Stimulated activated CD4-positive, alpha-beta T cell treated with anti-CD3 and anti-CD28 coated beads, Interleukin-1b, Interleukin-23, amount 100 ng/mL, for 1 hour (primary cell): ENCODE measurements at places on chromosomes 3 and 15.

DNA sequence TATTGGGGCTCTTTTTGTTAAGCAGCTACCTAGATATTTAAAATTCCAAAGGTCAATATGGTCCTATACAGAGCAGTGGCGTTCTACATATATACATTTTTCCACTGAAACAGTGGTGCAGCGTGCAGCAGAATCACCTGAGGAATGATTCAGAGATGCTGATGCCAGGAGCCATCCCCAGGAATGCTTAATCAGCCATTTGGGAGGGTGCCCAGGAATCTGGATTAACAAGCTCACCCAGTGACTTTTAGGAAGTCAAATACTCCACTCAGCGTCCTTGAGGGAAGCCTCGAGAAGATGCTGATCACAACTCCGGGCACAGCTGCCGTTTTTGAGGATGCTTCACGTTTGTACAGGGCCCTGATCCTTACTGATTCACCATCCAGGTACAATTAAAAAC lies 82.6 kb upstream of the ARHGEF3 start:
- no peak for DNase-seq

DNA sequence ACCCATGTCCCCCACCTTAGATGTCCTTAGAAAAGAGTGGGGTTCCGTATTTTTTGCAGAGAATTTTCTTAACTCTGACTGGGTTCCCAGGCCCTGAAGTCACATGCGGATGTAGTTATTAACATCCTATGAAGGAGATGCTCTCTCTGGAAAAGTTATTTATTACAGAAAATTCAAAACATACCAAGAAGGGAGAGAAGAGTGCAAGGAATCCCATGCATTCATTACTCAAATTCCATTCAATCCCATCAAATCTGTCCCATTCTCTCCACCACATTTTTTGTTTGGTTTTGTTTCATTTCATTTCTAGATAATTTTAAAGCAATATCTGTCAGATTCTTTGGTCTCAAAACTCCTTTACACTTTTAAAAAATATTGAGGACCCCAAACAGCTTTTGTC lies 34.3 kb upstream of the ANKRD34C start:
- no peak for DNase-seq

DNA sequence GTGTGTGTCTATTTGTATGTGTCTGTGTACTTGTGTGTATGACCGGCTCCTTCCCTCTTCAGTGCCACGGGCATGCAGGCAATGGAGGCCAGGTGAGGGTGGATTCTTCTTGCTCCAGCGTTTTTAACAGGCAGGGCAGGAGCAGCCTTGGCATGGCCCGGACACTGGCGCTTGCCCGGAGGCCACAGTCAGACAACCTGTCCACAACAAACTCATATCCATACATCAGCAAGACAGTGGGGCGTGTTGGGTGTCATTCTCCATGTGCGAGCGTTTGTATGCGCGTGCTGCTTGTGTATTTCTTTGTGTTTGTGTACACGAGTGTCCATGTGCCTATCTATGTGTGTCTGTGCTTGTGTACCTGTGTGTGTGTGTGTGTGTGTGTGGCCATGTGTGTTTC lies 29.8 kb downstream of the PTH1R start:
- DNase-seq, result no peak

DNA sequence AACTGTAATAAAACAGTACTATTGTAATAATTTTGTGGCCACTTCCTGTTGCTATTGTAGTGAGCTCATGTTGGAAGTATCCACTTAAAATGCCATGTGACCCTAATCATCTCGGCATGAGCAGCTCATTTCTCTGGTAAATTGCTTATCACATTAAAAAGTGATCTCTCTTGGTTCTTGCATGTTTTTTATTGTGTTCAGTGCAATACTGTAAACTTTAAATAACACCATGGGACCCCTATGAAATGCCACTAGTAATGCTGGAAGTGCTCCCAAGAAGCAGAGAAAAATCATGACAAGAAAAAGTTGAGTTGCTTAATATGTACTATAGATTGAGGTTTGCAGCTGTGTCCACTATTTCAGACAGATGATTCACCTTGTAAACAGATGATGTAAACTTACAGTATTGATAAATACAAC lies 45.6 kb downstream of the NMD3 start:
- no peak for DNase-seq

- no peak for DNase-seq
Observed at GRCh38 chr15:76577879-76578512, 241.4 kb downstream of the ISL2 start.

DNA sequence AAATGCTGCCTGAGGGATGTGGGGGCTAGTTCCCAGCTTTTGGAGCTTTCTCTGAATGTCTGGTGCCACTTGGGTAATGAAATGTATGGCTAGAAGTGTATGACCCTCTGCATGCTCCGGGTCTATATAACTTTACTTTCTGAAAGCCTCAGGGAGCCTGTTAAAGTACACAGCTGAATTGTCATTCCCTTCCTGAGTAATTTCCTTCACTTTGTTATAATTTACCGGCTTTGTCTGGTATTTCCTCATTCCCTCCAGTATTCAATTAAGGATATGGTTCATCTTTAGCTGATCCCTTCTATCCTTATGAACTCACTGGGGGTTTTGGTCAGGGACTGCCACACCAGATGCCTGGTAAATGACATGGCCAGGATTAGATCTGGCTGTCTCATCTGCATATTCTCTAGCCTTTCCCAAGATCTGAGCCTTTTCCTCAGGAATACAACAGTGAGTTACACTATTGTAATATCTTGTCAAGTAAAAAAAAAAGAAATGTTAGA lies 620.3 kb downstream of the ZPLD1 start:
- DNase-seq, result no peak

DNA sequence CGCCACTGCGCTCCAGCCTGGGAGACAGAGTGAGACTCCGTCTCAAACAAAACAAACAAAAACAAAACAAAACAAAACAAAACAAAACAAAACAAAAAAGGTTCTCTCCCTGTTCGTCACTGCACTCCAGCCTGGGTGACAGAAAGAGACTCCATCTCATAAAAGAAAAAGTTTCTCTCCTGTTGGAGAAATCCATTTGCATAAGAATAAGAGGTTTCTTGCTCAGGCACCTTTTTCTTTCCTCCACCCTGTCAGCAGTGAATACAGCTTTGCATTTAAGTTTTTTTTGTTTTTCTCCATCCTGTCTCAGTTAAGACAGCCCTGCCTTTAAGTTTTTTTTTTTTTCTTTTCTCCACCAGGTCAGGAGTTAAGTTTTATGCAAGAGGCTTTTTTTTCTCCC lies 109.5 kb downstream of the DPH6 start:
- no peak for DNase-seq

GRCh38 chr15:74933573-74933972 lies 4.3 kb downstream of the COX5A start:
- no peak for DNase-seq

DNA sequence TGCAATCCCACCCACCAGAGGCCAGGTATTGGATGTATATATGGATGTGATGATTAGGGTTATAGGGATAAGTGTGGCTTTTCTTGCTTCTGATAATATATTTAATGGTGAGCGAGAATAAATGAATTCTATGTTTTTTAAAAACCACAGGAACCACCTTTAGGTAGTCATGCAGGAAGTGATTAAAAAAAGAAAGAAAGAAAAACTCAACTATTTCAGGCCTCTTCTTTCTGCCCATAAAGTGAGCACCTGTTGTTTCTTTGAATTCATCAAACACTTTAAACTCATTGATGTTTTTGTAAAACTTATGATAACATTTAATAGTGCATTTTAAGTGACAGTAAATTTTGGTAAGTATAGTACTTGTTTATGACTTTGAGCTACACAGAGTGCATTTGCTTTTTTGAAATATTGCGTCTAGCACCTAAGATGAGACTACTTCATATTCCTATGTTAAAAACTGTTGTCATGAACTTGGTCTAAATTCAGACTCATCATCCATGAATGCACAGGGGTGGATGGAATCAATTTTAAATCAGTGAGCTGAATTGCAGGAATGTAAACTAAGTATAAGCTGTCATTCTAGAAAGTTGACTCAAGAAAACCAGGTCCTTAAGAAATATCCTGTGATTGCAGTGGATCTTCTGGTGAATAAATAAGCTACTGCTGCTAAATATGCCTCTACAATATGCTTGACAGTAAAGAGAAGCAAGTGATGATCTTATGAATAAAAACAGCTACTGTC lies 764.4 kb upstream of the NECTIN3 start:
- no peak for DNase-seq

DNA sequence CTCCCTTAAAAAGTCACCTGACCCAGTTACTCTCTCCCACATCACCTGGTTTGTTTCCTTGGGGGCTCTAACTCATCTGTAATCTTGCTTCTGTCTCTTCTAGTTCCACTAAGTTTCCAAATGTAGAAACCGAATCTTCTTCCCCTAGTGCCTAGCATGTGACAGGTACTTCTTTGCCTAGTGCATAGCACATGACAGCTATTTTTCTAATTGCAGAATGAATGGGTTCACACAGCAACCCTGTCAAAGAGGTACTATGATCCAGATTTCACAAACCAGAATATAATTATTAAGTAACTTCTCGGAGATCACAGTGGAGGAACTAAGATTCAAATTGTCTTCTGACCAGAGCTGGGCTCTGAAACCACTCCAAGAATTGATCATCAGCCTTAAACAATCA lies 7.4 kb downstream of the DPH3 start:
- DNase-seq, result no peak

DNA sequence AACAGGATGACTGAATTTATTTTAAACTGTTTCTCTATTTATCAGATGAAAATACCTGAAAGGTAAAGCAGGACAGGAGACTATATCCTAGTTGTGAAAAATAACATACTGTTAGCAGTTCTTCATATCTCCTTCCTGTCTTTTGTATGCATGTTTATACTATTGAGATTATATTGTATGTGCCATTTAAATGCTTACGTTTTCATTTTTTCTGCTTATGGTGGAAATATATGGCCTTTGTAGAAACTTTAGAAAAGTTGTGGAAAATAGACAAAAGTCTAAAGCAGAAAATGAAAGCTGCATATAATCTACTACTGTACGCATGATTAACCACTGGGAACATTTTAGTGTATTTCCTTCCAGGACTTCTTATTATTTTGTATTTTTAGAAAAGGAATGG lies 2.1 kb upstream of the PPM1L start:
- DNase-seq, result no peak

DNA sequence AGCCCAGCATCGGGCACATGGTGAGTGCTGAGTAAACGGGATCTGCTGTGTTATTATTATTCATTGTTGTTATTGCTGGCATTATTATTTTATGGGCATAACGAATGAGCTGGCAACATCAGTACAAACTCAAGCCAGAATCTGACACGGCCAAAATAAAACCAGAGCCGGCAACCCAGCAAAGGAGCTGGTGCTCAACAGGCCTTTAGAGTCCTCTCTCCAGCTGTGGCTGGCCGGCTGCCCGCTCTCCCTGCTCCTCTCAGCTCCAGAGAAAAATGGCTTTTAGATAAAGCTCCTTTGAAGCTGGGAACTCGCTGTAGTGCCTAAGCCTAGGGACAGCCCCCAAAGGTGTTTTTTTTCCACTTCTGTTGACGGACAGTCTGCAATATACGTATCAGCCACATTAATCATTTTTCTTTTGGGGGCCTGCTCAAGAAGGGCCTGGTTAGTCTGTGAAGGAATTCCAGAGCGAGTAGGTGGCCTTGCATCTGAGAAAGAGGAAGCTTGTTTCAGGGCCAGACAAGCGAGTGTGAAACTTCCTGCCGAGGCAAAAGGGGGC lies 193.9 kb upstream of the UBE2E1 start:
- DNase-seq, result no peak

- DNase-seq, result no peak
Observed at GRCh38 chr3:46466273-46466672, 1.6 kb upstream of the LTF start.

DNA sequence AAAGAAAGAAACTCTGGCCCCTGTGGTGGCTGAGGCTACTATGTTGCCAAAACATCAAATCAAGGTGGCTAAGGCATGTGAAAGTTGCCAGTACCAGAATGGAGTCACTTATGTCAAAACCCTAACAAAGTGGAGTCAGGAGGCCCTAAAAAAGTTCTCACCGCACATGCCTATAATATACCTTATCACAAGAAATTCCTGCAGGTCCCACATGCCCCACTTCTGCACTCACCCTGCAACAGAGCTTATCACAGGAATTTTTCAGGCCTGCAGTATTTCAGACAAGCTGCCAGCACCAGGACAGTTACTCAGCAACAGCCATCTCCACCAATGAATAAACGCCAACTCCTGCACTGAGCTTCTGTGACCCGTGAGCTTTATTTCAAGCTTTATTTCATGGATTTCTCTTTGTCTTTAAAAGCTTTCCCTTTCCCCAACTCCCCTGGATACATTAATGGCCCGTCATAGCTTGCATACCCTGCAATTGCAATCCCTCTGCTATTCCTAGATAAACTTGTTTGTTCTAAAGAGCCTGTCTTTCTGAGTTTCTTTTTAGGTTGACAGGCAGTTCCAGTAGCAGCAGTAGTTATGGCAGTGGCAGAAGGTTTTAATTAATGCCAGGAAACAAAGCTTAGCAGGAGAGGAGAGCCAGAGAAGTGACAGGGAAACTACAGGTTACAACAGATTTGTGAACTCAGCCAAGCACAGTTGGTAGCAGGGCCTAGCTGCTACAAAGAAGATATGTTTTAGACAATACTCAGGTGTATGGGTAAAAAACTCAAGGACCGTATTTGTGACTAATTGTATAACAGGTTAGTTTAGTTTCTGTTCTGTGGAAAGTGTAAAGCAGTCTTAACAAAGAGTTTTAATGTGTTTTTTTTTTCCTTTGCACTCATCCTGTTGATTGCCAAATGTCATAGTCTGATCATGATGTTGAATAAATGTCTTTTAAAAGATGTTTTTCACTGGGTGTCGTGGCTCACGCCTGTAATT lies 15.9 kb upstream of the TMEM42 start:
- DNase-seq, result no peak
